ENCODE measurements at places on chromosomes 3 and 15. TPM values are rescaled to one million over a fixed set of nuclear protein-coding genes. Genes with fewer than 3 reads are reported as not detected.

Gene RASGRP1
- polyA plus RNA-seq = 4.4 TPM

Gene ACTRT3
- 104 TPM for polyA plus RNA-seq

Gene SOX14
- polyA plus RNA-seq = not detected

Gene CCR8
- polyA plus RNA-seq = not detected

Gene GOLGA6D
- 13.3 TPM for polyA plus RNA-seq

Gene YEATS2
- polyA plus RNA-seq = 19.3 TPM

- no peaks in the 10 kb centered on the region for H3K4me1 ChIP-seq
- DNase-seq = no peak
- no peaks in the 10 kb centered on the region for H3K36me3 ChIP-seq
- H3K27me3 ChIP-seq = no peaks in the 10 kb centered on the region
Observed at GRCh38 chr15:92583096-92584034, 72.2 kb downstream of the FAM174B start.

DNA sequence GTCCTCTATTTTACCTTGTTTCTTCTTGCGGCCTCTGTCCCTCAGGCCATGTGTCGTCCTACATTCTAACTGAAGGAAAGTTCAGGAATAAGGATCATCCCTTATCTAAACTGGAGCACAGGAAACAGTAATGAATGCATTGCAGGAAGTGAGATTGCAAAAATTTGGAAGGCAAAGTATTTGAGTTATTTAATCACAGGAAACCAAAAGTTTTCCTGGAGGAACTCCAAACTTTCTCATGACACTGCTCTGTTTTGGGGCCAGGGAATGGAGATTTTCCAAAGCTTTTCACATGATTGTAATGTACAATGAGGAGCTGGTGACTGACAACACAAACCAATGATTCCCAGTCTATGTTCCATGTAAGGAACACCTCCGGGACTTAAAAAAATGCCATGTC is 57.8 kb upstream of the PLSCR4 start:
- no peak for DNase-seq
- H3K27me3 ChIP-seq = no peaks in the 10 kb centered on the region
- peaks cover 9% of the 10 kb centered on the region for H3K4me1 ChIP-seq

DNA sequence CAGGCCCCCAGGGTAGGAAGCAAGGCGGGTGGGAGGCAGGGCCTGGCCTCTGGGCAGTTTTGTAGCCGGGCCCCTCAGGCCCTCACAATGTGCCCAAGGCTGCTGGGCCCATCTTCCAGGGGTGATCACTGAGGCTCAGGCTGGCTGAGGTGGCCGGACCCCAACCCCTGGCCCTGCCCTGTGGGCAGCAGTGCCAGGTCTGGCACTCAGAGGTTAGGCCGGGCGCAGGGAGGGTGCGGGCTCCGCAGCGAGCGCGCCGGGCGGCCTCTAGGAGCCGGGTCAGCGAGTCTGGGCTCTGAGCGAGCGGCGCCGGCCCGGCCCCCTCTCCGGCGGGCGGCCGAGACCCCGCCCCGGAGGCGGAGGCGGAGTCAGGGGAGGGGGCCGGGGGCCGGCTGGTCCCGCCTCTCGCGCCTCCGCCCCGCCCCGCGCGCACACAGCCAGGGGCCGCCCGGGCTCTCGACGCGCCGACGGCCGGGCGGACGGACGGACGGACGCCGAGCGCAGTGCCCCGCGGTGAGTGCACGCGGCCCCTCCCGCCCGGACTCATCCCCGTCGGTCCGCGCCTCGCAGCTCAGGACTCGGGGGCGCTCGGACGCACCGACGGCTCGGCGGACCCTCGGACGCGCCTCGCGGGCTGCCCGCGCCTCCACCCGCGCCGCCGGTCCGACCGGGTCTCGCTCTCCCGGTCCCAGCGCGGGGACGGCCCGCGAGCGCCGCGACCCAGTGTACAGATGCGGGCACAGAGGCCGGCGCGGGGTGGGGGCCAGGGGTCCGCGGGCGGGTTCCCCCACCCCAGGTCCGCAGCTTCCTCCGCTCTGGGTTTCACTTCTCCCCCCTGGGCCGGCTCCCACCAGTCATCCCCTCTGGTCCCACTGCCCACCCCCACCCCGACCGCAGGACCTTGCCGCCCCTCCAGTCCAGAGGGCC is at the start of gene FBLN2:
Gene FBLN2, plus strand, starts transcription at position 430 of the 927 bp plus-strand sequence. CDS start 21,231 bp downstream, outside the sequence.
- H3K36me3 ChIP-seq = no peaks in the 10 kb centered on the region
- peaks cover 45% of the 10 kb centered on the region for H3K4me1 ChIP-seq
- H3K27ac ChIP-seq = peak within 1 kb of the TSS; percentile 83

- no peaks in the 10 kb centered on the region for H3K4me1 ChIP-seq
- DNase-seq = no peak
Observed at GRCh38 chr3:128341659-128342395, 124.9 kb downstream of the DNAJB8 start.

GRCh38 chr3:180693656-180694055 is 14.4 kb upstream of the CCDC39 start:
- H3K27ac ChIP-seq = no peak overlapping the region
- DNase-seq = no peak
- H3K4me1 ChIP-seq = no peaks in the 10 kb centered on the region
- no peaks in the 10 kb centered on the region for H3K27me3 ChIP-seq

- DNase-seq = peak; percentile 57
- no peak overlapping the region for H3K27ac ChIP-seq
- H3K4me3 ChIP-seq = no peak overlapping the region
- H3K36me3 ChIP-seq = no peaks in the 10 kb centered on the region
Observed at GRCh38 chr3:147816752-147817151, 407.6 kb downstream of the ZIC1 start.

DNA sequence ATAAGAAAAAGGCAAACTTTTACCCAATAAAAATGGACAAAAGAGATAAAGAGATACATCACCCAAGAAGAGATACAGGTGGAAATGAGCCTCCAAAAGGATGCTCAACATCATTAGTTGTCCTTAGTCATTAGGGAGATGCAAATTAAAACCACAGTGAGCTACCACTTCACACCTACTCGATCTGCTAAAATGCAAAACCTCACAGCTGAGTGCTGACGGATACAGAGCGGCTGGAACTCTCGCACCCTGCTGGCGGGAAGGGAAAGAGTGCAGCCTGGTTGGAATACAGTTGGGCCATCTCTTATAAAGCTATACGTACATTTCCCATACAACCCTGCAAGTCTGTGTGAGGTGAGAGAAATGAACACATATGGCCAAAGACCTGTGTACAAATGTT is 78.5 kb upstream of the PRR20G start:
- no peaks in the 10 kb centered on the region for H3K27me3 ChIP-seq
- H3K27ac ChIP-seq = no peak overlapping the region
- no peaks in the 10 kb centered on the region for H3K4me1 ChIP-seq
- H3K36me3 ChIP-seq = no peaks in the 10 kb centered on the region
- DNase-seq = no peak
- no peak overlapping the region for H3K4me3 ChIP-seq

GRCh38 chr3:22399566-22399965 is 648.6 kb upstream of the ZNF385D start:
- no peak for DNase-seq
- no peaks in the 10 kb centered on the region for H3K4me1 ChIP-seq
- H3K4me3 ChIP-seq = no peak overlapping the region
- H3K27ac ChIP-seq = no peak overlapping the region
- H3K27me3 ChIP-seq = no peaks in the 10 kb centered on the region

- no peaks in the 10 kb centered on the region for H3K27me3 ChIP-seq
- no peaks in the 10 kb centered on the region for H3K36me3 ChIP-seq
- DNase-seq = no peak
- no peaks in the 10 kb centered on the region for H3K4me1 ChIP-seq
Observed at GRCh38 chr3:81279481-81280379, 481.7 kb downstream of the GBE1 start.

Measured in testis (tissue), 5 donors.